Activated naive CD4-positive, alpha-beta T cell treated with anti-CD3 and anti-CD28 coated beads for 36 hours (primary cell): ENCODE measurements at places on chromosomes 6 and 20.

- no peak for DNase-seq
Observed at GRCh38 chr6:138267971-138268895, 49.9 kb upstream of the PBOV1 start.

- no peak for DNase-seq
Observed at GRCh38 chr6:89527634-89528033, 94.7 kb downstream of the ANKRD6 start.

GRCh38 chr6:20092071-20092566 lies 120.2 kb downstream of the MBOAT1 start:
- DNase-seq: peak; percentile 12

DNA sequence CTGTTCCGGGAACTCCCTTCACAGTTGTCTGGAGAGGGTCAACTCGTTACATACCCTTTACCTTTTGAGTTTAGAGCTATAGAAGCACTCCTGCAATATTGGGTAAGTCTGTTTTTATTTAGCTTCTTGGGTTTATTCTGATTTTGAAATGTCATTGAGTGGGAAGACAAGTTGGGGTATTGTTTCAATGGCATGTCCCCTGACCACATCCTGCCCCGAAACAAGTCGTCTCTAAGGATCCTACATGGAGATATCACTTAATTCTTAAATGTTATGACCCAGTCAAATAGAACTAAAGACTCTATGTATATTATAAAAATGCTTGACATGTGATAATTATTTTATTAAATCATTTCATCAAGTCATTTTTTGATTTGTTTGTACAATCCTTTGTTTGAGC lies 9.6 kb downstream of the MRS2 start:
- no peak for DNase-seq

GRCh38 chr6:12875051-12875450 lies 158.5 kb downstream of the PHACTR1 start:
- no peak for DNase-seq

DNA sequence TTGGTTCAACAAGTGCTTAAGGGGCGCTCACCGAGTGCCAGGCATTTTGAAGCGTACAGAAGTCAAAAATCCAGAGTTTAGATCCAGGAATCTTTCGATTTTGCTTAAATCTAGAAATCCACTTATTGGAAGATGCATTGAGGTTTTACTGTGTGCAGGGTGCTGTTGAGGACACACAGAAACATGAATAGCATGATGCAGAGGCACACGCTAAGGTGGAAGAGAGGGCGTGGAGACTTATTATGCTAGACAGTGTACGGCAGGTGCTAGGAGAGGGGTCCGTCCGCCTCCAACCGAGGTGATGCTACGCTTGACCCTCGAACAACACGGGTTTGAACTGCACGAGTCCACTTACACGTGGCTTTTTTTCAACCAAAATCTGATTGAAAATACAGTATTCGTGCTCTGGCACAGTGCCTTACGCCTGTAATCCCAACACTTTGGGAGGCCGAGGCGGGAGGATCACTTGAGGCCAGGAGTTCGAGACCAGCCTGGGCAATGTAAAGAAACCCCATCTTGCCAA lies 1.0 kb upstream of the KIF13A start:
- DNase-seq: no peak

DNA sequence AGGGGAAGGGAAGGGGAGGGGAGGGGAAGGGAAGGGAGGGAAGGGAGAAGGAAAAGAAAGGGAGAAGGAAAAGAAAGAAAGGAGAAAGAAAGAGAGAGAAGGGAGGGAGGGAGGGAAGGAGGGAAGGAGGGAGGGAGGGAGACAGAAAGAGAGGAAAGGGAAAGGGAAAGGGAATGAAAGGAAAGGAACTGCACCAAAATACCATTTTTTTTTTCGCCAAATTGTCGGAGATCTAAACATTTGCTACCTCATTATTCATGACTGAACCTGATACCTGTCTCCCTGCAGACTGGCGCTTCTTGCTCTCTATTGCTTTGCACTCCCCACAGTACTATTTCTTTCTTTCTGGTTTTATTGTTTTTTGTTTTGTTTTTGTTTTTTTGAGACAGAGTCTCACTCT lies 117.3 kb upstream of the LGSN start:
- no peak for DNase-seq

GRCh38 chr6:25564943-25565342 lies 87.1 kb upstream of the SCGN start:
- DNase-seq: no peak

DNA sequence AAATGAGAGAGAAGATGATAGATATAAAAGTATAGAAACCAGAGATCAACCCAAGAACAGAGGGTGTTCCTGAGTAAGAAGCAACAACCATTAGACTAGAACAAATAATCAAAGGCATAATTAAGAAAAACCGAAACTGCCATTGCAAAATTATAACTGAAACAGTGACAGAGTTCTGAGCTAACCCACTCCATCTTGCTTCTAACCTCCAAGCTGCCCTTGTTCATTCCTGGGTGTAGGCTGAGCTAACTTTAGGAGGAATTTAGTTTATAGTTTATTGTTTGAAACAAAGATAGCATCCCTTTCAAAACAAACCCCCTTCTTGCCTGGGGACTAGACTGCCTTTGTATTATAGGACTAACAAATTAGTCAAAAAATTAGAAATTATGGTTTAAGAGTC lies 56.1 kb upstream of the PRND start:
- DNase-seq: no peak

- no peak for DNase-seq
Observed at GRCh38 chr6:132643547-132643946, 15.4 kb downstream of the TAAR1 start.

- DNase-seq: no peak
Observed at GRCh38 chr20:44662261-44662660, 10.8 kb upstream of the ADA start.

- DNase-seq: no peak
Observed at GRCh38 chr6:84979541-84979940, 215.1 kb upstream of the TBX18 start.

- DNase-seq: no peak
Observed at GRCh38 chr20:51171141-51171540, 148.2 kb upstream of the KCNG1 start.

DNA sequence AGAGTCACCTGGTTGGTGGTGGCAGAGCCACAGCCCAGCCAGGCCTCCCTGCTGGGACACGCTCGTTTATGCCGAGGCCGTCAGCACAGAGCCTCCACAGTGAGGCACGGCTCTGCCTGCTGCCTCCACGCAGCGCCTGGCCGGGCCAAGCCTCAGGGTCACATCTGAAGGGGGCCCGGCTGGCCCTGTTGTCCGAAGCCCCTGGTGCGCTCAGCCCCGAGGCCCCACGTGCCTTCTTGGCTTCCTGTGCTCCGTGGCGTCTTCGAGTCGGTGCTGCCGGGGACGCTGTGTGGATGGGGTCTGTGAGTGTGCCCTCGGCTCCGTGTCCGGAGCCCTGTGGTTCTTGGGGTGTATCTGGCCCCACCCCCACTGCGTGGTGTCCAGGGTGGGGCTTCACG lies 10.4 kb upstream of the TNFRSF6B start:
- no peak for DNase-seq

DNA sequence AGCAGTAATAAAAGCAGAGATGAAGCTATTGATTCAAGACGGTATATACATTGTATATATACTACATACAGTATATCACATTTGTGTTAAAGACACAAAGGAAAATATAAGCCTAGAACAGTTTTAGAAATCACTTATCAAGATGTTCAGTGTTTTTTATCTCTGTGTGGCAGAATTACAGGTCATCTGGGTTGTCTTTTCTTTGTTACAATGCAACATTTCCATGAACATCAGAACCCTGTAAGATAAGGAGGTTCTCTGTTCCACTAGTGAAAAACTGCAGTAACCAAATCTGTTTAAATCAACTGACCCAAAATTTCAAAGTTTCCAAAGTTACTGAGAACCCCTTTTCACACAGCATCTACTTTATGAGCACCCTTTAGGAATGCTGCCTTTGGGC lies 42.2 kb downstream of the B4GALT5 start:
- no peak for DNase-seq

- DNase-seq: no peak
Observed at GRCh38 chr6:163780994-163781393, 366.5 kb downstream of the QKI start.

GRCh38 chr20:11716239-11716944 lies 201.3 kb upstream of the BTBD3 start:
- DNase-seq: no peak

- peak; percentile 53 for DNase-seq
Observed at GRCh38 chr6:27553123-27553904, 80.4 kb upstream of the ZNF184 start.

DNA sequence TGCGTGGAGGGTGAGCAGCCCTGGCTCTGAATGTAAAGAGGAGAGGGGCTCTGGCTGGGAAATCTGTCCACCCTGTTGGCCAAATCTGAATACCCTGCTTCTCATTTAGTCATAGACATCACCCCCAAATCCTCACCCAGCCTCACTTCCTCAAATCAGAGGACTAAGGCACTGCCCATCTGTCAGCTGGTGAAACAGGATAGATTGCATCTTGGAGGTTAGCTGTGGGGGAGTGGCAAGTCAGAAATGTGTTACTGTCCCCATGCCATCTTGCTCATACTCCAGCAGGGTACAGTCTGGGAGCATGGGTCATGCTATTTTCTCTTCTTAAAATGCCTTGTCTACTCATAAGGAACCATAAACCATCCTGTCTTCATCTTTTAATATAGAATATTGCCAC lies 9.5 kb upstream of the DTNBP1 start:
- DNase-seq: no peak

- DNase-seq: no peak
Observed at GRCh38 chr20:44073675-44074071, 113.3 kb downstream of the JPH2 start.

GRCh38 chr6:26330859-26331217 lies 34.2 kb upstream of the BTN3A2 start:
- DNase-seq: no peak

DNA sequence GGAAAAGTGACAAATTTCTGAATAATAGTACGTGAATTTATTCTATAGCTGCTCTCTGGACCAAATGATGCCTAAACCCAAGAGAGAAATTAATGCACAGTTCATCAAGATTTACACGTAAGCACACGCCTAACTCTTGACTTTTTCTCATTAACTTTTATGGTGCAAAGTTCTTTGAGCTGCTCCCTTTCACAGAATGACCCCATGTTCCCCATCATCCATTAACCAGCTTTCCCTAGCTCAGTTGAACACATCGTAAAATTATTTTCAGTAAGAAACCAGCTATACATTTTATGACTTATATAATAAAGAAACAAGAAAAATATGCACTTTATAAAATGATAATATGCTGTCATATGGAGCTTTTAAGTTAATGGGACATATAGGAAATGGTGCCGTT lies 54.3 kb downstream of the ID4 start:
- DNase-seq: no peak

DNA sequence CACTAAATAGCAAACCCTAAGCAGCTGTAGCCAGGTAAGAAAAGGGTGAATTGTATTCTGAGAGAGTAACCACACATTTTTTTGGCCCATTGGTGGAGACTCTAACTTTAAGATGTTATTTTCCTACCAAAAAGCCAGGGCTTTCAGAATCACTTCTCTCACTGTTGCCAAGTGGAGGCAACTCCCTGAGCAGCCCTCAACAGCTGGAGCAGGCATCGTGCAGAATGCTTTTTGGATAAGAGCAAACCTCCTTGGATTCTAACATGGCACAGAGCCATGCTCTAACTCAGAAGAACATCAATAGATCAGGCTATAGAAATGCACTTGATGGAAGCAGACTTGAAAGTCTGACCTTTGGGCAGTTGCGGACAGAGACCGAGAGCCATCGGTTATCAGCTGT lies 722.2 kb upstream of the CHD6 start:
- no peak for DNase-seq

GRCh38 chr20:1440024-1440423 lies 26.6 kb downstream of the NSFL1C start:
- DNase-seq: peak; percentile 45

DNA sequence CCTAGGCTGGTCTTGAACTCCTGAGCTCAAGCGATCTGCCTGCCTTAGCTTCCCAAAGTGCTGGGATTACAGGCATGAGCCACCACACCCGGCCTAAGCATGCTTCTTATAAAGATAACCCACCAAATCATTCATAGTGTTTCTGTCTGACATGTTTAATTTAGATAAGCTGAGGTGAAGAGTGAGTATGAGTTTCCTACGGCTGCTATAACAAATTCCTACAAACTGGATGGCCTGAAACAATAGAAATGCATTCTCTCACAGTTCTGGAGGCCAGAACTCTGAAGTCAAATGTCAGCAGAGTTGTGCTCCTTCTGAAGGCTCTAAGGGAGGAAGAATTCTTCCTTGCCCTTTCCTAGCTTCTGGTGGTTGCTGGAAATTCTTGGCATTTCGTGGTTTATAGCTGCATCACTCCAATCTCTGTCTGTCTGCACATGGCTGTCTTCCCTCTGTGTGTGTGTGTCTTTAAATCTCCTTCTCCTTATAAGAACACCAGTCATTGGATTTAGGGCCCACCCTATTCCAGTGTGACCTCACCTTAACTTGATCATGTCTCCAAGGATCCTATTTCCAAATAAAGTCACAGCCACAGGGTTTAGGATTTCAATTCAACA lies 29.9 kb downstream of the MAPK13 start:
- no peak for DNase-seq

GRCh38 chr6:98976674-98977385 lies 29.1 kb upstream of the FBXL4 start:
- no peak for DNase-seq

DNA sequence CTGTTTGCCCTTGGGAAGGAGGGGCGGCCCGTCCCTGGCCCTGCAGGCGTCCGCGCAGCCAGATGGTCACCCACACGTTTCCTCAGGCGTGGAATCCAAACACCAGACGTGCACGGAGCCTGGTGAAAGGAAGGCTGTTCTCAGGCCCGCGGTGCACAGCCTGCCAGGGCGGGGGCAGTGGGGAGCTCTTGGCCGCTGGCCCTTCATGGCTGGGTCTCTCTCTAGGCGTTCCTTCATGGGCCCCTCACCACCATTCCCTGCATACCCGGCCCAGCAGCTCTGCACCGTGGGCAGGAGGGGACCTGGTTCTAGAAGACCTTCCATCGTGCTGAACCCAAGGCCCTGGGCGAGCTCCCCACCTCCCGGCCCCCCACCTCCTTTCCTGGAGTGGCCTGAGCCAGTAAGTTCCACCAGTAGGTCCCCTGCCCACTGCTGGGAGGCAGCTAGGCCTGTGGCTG lies 30.4 kb upstream of the SMOC2 start:
- no peak for DNase-seq

- DNase-seq: peak; percentile 56
Observed at GRCh38 chr6:33428224-33428965, 8.5 kb downstream of the SYNGAP1 start.

GRCh38 chr6:163414946-163415619 lies 565 bp downstream of the QKI start:
- DNase-seq: peak; percentile 25

GRCh38 chr20:19880256-19881079 lies 122.4 kb downstream of the RIN2 start:
- no peak for DNase-seq

GRCh38 chr20:48695738-48696137 lies 132.1 kb downstream of the PREX1 start:
- DNase-seq: no peak

- DNase-seq: no peak
Observed at GRCh38 chr20:20520776-20521175, 152.9 kb downstream of the INSM1 start.
